ENCODE measurements at places on chromosomes 2 and 18.

- no peak for DNase-seq
Measured at GRCh38 chr2:10324095-10324832, 21.6 kb downstream of the HPCAL1 start.

- DNase-seq, result no peak
Measured at GRCh38 chr2:12032398-12032797, 286.0 kb downstream of the LPIN1 start.

- no peak for DNase-seq
Measured at GRCh38 chr2:44051593-44052347, 56.0 kb upstream of the LRPPRC start.

GRCh38 chr2:106563195-106563594, 76.0 kb downstream of the CD8B2 start:
- DNase-seq, result no peak
